ENCODE measurements at places on chromosomes 12 and 14. TPM values are rescaled to one million over a fixed set of nuclear protein-coding genes. Genes with fewer than 3 reads are reported as not detected.

GRCh38 chr12:88300931-88301330 is 158.8 kb downstream of the TMTC3 start:
- DNase-seq = no peak

BAZ2A gene
- polyA plus RNA-seq = 52.0 TPM

DNA sequence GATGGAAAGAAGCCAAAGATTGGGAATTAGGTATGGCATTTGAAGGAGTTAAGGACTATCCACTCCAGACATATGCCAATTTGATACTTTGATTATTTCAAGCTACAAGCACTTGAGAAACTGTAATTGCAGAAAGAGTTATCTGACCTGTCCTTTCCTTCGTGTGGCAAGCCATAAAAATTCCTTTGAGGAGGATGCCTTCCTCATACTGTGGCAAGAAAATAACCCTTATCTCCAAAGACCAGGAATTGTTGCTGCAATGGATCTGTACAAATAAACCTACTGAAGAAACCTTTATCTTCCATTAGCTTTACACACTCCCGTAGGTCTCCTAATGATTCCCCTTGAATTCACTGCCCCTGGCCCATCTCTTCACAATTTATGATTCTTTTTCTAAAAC is 165.1 kb upstream of the AMIGO2 start:
- DNase-seq = no peak

- DNase-seq = no peak
Measured at GRCh38 chr14:47353186-47353585, 322.2 kb downstream of the MDGA2 start.

- DNase-seq = no peak
Measured at GRCh38 chr12:69440016-69440415, 30.2 kb upstream of the FRS2 start.

DPPA3 gene
- 0.30 TPM for polyA plus RNA-seq

PRB2 gene
- not detected for polyA plus RNA-seq
